ENCODE measurements at places on chromosomes 1 and 21.

DNA sequence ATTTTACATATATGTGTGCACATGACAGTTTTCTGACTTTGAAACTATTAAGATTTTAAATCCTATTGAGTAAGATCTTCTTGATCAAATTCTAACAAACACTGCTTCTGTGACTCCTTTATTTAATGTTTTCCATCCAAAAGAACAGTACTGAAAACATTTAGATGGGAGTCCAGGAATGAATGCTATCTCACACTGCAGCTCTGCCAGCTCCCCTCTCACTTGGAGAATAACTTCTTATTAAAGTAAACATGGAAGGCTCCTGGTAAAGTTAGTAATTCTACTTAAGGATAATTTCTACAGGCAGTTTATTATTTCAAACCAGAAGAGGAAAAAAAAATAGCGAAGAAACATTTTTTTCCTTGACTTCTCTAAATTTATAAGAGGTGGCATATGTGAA, 349.1 kb downstream of the DPYD start:
- DNase-seq = no peak

DNA sequence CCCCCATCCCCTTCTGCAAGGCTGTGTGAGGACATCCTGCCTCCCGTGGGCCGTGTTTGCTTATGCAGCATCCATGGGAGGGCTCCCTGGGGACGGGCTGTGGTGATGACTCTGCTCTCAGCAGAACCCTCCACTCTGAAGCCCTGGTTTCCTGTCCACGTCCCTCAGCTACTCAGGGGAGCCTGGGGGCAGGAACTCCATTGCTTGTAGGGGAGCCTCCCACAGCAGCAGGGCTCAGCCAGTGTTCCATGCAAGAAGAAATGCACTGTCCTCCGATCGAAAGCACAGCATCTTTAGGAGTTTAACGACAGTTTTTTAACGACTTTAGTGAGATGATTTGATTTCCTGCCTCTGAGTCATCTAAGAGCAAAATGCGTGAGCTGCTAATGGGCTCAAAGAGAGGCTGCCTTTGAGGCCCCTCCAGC, 8.3 kb upstream of the KCNAB2 start:
- peak; percentile 66 for DNase-seq

DNA sequence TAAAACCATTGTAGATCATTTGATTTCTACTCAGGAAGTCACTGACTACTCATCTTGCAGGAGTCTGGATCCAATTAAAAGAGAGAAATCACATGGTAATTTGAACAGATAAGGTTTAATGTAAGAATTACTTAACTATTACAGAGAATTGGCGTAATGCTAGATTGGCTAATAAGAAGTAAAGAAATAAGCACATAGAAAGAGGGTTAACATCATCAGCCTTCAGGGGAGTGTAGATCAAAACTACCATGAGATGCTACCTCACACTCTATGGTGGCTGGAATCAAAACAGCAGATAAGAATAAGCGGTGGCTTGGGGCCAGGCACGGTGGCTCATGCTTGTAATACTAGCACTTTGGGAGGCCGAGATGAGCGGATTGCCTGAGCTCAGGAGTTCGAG, 11.7 kb downstream of the ST3GAL3 start:
- DNase-seq = no peak

- no peak for DNase-seq
Measured at GRCh38 chr21:27759091-27759659, 792.3 kb upstream of the ADAMTS5 start.

GRCh38 chr1:246569248-246570238, 3.3 kb downstream of the CNST start:
- DNase-seq = no peak

DNA sequence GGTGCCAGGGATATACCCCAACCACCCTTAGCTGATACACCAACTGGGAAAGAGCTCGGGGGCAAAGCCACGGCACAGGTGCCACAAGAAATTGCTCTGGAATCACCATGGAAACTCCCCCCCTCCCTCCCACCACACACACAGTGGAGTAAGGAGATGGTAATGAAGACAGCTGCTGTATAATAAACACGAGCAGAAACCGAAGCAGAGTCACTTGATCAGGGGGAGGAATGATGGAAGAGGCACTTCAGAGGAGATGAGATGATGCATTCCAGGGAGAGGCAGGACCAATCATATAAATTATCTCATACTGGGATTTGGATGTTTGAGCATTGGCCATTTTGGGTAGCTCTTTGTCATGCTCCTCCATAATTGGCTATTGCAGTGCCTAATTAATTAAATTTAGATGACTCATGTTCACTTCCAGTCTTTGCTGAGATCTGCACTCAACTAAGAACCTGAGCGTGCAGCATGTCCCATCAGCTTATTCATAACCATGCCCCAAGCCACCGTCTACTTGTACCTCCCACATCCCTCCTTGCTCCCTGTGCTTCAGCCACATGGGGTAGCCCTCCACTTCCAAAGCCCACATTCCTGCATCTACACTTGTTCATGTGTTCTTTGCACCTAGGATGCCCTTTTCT, 189.5 kb downstream of the ZSCAN20 start:
- DNase-seq = no peak

GRCh38 chr1:41560931-41561330, 76.4 kb upstream of the EDN2 start:
- DNase-seq = no peak
